ENCODE measurements at places on chromosomes 1 and 21.

DNA sequence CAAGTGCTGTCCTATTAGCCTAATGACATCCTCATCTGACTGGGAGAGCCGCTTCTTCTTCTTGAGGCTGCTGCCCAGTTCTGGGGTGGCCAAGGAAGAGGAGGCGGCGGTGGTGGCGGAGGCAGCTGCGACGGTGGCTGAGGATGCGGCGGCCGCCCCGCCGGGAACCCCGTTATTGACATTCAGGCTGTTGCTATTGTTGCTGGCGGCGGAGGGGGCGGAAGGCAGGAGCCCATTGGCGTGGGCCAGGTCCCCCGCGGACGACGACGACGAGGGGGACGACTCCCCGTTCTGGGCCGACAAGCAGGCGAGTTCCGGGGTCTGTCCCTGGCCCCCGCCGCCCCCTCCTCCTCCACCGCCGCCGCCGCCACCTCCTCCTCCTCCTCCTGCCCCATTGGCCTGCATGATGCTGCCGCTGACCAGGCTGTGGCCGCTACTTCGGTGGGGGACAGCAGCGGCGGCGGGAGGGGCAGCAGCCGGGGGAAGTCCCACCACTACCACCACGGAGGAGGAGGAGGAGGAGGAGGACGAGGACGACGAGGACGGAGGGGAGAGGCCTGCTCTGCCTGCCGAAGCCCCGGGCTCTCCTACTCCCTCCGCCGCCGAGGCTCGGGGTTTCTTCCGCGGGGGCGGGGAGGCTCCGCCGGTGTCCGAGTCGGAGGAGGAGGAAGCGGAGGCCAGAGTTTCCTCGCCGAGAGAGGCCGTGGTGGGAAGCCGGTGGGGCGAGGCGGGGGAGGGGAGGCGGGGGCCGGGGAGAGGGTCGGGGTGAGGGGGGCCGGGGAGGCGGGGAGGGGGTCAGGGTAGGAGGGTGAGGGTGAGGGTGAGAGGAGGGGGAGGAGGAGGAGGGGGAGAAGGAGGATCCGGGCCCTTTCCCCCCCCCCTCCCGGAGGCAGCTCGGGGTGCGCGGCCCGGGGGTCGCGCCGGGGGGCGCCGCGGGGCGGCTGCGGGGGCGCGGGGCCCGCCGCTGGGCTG lies 610 bp downstream of the WDR26 start:
- DNase-seq: no peak

DNA sequence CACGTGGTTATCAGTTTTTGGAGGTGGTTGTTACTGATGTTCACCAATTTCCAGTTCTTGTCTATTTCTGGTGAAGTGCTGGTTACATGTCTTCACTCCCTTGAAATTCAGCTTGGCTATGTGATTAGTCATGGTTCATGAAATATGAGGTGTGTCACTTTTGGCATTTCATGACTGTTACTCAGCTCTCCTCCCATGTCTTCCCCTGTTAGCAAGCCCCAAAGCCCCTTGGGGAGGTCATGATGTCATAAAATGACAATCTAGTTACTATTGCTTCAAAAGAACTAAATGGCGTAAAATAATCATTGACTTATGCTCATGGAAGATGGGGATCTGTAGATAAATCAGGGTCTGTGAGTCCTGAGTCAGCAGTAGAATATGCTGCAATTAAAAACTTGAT lies 425.1 kb downstream of the SETD4 start:
- DNase-seq: no peak

GRCh38 chr1:6367381-6368012 lies 26.1 kb downstream of the ACOT7 start:
- no peak for DNase-seq

- DNase-seq: no peak
Observed at GRCh38 chr1:34929497-34929852, at the start of gene DLGAP3. Gene DLGAP3, minus strand, starts transcription at chr1:34929650. Its CDS starts 24,267 bp downstream, at chr1:34905383.

- no peak for DNase-seq
Observed at GRCh38 chr1:94544706-94545490, 3.3 kb upstream of the F3 start.

DNA sequence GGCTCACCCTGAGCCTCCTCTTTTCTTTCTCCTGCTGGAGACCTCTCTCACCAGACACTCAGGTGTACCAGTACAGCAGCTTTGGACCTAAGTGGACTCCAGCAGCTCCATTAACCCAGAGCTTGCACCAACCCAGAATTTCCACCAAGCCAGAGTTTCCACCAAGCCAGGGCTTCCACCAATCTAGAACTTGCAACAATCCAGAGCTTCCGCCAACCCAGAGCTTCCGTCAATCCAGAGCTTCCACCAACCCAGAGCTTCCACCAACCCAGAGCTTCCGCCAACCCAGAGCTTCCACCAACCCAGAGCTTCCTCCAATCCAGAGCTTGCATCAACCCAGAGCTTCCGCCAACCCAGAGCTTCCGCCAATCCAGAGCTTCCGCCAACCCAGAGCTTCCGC lies 23.2 kb downstream of the CRYAA start:
- DNase-seq: no peak

DNA sequence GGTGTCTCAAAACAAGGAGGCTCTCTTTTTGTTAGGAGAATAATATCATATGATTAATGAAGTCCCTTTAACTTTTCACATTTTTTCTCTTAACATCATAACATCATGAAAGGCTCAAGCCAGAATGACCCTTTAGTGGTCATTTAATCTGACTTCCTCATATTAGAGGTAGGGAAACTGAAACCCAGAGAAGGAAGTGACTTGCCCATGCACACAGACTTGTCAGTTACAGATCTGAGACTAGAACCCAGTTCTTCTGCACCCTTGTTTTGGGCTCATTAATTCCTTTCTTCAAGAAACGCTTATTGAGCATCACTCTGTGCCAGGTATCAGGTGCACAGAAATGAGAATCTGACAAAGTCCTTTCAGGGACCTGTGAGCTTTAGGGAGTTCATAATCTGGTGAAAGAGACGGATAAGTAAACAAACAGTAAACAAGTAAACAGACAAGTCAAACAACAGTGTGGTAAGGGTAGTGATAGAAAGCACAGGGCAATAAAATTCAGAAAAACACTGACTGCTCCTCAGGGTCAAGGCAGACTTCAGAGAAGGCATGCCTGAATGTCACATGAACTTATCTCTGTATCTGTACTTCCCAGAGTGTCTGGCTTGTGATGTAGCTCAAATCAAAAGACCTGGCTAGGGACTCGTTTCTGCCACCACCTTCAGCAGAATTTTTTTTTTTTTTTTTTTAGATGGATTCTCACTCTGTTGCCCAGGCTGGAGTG lies 38.3 kb upstream of the OSBPL9 start:
- no peak for DNase-seq

DNA sequence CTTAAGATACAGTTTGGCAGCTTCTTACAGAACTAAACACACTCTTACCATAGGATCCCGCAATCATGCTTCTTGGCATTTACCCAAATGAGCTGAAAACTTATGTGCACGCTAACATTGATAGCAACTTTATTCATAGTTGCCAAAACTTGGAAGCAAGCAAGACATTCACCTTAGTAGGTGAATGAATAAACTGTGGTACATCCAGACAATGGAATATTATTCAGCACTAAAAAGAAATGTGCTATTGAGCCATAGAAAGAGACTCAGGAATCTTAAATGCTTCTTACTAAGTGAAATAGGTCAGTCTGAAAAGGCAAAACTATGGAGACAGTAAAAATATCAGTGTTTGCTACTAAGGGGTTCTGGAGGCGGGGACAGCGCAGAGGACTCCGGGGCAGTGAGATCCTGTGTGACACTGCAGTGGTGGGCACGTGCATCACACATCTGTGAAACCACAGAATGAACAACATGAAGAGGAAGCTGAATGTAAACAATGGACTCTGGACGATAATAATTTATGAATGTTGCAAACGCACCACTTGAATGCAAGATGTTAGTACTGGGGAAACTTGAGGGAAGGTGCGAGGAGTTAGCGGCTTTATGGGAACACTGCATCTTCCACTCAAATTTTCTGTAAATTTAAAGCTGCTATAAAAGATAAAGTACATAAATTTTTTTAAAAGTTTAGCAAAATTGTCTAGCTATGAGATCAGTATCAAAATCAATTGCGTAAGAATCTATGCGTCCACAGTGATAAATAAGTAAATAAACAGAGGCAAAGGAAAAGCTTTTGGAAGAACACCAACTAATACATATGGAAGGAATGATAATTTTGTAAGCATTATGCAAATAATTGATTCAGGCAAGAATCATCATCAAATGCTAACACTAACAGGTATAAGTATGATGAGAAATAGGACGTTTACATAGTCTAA lies 15.4 kb upstream of the SPATC1L start:
- DNase-seq: no peak

GRCh38 chr1:31755850-31756492 lies 8.2 kb downstream of the ADGRB2 start:
- DNase-seq: no peak

DNA sequence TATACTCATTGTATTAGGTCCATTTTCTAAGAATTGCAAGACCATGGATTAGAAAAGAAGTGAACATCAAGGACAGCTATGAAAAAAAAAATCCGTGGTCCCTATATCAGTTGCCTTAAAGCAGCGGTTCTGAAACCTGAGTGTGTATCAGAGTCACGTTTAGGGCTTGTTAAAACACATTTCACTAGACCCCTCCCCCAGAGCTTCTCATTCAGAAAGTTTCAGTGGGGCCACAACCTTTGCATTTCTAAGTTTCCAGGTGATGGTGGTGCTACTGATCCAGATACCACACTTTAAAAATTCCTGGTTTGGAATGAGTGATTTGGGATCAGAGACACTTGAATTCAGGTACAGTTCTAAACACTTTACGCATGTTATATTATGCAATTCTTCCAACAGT lies 96.1 kb upstream of the PRMT6 start:
- DNase-seq: no peak

- no peak for DNase-seq
Observed at GRCh38 chr21:37208056-37208721, 58.9 kb downstream of the VPS26C start.

- no peak for DNase-seq
Observed at GRCh38 chr1:167196166-167196565, 24.5 kb upstream of the POU2F1 start.

DNA sequence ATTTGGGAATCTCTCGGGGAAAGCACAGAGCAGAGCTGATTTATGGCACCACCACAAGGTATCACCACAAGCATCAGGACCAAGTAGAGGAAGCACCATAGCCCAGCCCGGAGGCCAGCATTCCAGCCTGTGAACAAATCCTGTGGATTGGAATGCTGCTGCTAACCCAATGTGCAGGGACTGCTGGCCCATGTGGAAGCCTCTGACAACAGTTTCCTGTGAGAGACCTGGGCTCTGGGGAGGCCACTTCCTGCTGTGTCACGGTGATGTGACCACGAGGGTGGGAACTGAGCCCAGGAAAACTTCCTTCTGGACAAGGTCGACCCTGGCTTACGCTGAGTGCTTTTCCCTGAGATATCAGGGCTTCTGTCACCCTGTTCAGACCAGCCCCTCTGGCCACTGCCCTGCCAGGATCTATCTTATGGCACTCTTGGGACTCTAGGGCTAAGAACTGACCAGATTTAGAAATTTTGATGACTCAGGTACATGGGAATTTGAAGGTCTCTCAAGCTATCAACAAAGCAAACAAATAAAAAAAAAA lies 88.3 kb upstream of the NGF start:
- no peak for DNase-seq

- DNase-seq: peak; percentile 11
Observed at GRCh38 chr1:159881622-159882526, 18.1 kb downstream of the CFAP45 start.

GRCh38 chr1:219549215-219549614 lies 63.7 kb downstream of the ZC3H11B start:
- DNase-seq: no peak

GRCh38 chr1:4397196-4397595 lies 257.2 kb upstream of the AJAP1 start:
- no peak for DNase-seq

DNA sequence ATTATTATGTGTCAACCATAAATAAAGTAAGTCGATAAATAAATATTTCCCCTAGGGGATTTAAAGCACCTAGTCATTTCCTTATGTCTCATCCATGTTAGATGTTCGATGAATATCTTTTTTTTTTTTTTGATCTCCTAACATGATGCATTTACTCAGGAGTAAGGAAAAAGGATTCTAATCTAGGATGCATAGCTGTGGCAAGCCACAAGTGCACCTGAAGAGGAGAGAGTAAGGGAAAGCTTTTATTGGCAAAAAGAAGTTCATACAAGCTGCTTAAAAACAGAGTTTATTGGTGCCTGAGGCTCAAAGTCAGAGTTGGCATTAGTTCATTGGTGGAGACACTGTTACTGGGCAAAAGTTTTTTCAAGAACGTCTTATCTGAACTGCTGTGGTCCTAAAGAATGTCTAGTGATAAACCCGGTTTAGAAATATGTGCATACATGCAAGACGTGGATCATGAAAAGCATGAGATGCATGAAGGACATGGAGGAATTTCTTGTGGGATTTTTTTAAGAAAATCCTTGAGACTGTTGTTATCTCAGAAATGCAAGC lies 51.7 kb downstream of the SWT1 start:
- no peak for DNase-seq

GRCh38 chr1:164337885-164338284 lies 221.1 kb upstream of the PBX1 start:
- no peak for DNase-seq

DNA sequence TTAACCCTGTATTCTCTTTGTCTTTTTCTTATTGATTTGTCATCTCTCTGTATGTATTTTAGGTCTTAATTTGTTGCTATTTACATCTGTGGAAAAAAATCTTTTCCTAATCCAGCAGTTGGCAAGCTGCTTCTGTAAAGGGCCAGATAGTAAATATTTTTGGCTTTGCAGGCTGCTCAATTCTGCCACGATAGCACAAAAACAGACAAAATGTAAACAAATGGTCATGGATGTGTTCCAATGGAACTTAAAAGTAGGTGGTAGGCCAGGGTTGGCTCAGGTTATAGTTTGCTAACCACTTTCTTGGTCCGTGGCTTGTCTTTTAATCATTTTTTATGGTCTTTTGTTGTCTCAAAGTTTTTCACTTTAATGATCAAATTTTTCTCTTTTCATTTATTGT lies 371.8 kb downstream of the HHAT start:
- no peak for DNase-seq

GRCh38 chr1:4149281-4149680 lies 249.2 kb upstream of the C1orf174 start:
- no peak for DNase-seq

DNA sequence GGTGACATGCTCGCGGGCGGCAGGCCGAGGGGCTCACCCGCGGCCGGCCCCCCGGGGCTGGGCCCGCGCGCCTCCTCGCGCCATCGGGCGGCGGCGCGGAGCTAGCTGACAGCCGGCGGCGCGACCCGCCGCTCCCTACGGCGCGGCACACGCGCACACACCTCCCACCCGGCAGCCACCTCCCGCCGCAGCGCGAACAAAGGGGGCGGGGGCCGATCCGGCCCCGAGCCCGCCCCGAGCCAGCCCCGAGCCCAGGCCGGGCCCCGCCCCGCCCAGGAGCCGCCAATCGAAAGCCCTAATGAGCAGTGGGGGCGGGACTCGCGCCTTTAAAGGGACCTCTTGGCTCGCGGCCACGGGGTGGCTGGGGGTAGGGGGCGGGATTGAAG lies at the start of gene KIF21B:
Gene KIF21B (minus strand): TSS at position 198 of the 386 bp plus-strand sequence. CDS start 331 bp downstream, outside the sequence.
- no peak for DNase-seq

- DNase-seq: no peak
Observed at GRCh38 chr1:43396059-43396458, 6.4 kb downstream of the SZT2 start.
